ENCODE measurements at places on chromosomes 6 and 20.
A peak's percentile ranks its signal among the peaks of the same experiment; 100 is the strongest.

- no peak for DNase-seq
These were observed 83.6 kb downstream of the MRPL14 start for GRCh38 chr6:44043479-44044153.

DNA sequence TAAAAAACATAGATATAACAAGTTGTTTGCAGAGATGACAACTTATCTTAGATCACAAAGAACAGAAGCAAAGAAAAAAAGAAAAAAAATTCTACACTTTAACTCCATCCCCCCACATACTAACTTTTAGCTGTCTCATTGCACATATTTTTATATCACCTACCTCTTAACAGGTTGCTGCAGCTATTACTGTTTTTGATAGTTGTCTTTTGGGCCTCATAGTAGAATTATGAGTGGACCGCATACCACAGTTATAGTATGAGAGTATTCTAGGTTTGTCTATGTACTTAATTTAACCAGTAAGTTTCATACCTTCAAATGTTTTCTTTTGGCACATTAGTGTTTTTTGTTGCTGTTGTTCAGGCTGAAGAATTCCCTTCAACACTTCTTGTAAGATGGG, 12.3 kb downstream of the RSPH3 start:
- no peak for DNase-seq

- no peak for DNase-seq
These were observed 17.9 kb upstream of the ZBTB2 start for GRCh38 chr6:151409260-151409659.

- DNase-seq = peak; percentile 68
These were observed 942 bp downstream of the HLA-E start for GRCh38 chr6:30490026-30490876.

DNA sequence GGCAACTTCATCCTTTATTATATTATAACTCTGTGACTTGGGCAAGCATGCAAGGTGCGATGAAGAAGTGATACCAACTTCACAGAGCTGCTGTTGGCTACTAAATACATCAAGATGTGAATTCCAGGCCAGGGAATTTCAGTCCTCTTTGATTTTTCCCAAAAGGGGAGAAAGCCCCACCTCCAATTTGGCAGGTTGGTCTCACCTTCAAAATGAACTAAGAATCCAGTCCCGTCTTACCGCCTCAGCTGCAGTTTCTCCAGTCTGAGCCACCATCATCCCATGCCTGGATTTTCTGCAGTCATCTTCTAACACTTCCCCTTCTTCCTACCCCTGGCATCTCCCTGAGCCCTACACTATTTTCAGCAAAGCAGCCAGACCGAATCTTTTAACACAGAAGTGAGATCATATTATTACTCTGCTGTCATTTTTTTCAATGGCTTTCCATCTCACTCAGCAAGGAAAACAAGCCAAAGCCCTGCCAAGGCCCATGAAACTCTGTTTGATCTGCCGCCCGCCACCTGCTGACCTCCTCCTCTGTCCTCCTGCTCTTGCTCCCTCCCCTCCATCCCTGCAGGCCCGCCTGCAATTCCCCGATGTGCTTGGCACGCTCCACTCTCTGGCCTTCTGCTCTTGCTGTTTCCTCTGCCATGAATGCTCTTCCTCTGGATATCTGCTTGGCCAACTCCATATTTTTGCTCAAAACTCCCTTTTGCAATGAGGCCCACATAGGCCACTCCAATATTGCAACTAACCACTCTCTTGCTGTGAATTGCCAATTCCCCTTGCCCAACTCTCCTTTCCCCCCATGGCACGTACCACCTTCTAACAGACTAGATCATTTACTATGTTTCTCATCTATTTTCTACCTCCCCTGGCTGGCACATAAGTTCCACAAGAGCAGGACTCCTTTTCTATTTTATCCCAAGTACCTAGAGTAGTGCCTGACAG, 46.0 kb upstream of the TAGAP start:
- DNase-seq = no peak

DNA sequence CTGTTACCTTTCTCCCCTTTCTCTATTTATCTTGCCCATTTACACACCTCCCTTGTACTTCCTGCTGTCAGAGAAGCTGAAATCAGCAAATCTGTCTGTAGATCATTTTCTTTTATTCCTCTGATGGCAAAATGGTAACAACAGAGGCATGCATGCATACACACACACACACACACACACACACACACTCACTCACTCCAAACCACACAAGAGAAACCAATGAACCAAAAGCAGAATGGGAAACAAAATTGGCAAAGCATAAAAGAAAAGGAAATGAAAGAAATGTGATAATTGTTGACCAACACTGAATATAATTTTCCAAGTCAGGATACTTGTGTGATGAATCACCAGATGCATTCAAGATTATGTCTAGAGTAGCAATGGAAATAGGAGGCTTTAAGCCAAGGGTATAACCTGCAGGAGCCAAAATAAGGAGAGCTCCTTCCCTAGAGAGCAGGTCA, 172.4 kb downstream of the PLCB4 start:
- no peak for DNase-seq

DNA sequence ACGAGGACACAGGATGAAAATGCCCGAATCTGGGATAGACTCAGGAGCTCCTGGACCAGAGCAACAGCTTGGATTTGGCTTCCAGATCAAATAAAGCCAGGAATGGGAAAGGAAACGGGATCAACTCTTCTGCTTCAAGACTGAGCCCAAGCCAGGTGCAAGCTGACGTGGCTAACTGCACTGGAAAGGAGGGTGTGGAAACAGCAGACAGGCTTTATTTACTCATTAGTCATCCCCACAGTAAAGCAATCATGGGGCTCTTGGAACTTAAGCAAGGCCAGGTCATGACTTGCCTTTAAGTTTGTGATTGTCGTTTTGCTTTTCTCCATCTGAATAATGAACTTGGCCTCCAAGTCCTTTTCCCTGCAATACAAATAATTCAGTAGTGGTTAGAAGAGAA, 45.2 kb downstream of the KIF16B start:
- DNase-seq = no peak

GRCh38 chr20:35015863-35016193, 60.2 kb downstream of the MYH7B start:
- no peak for DNase-seq

GRCh38 chr20:4817230-4817671, 95.5 kb downstream of the PRND start:
- DNase-seq = peak; percentile 9

GRCh38 chr6:63346217-63346835, 26.5 kb upstream of the LGSN start:
- DNase-seq = no peak

DNA sequence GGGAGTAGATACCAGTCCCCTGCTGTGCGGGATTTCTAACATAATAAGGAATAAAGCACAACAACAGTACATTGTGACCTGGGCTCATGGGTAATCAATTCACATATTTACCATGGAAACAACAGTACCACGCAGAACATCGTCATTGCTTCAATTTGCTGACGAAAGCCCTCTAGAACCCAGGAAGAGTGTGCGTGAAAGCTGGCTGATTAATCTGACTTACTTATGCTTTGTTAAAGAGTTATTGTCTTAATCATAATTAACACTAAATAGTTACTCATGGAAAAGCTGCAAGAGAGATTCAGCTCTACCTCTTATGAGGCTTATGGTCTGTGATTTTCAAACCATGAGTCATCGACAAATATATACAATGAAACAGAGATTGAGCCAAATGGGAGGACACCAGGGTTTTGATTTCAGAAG, 644.3 kb upstream of the AGPAT4 start:
- DNase-seq = no peak

GRCh38 chr6:51959744-51960383, 127.5 kb downstream of the PKHD1 start:
- DNase-seq = peak; percentile 69

DNA sequence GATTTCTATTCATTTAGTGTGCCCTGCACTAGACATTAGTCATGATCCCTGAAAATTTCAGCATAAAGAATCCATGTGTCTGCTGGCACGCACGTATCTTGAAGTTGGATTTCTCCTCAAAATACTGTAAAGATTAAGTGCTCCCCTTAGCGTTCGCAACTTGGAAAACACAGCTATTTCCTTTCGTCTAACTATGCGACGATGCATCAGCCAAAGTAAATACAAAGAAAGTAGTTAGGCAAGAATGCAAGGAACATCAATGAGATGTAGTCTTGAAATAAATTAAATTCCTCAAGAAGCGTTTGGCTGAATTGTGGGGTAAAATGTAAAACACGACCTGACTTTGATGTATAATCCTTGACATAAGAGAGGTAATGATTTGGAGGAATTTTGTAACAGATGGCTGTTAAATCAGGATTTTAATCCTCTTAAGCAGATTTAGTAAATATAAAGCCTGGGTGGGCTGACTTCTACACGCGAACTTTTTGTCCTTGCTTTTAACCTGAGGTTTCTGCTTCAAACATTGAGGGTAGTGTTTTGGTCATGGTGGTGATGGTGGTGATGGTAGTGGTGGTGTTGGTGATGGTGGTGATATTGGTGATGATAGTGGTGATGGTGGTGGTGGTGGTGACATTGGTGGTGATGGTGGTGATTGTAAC, 88.2 kb downstream of the FOXF2 start:
- no peak for DNase-seq

DNA sequence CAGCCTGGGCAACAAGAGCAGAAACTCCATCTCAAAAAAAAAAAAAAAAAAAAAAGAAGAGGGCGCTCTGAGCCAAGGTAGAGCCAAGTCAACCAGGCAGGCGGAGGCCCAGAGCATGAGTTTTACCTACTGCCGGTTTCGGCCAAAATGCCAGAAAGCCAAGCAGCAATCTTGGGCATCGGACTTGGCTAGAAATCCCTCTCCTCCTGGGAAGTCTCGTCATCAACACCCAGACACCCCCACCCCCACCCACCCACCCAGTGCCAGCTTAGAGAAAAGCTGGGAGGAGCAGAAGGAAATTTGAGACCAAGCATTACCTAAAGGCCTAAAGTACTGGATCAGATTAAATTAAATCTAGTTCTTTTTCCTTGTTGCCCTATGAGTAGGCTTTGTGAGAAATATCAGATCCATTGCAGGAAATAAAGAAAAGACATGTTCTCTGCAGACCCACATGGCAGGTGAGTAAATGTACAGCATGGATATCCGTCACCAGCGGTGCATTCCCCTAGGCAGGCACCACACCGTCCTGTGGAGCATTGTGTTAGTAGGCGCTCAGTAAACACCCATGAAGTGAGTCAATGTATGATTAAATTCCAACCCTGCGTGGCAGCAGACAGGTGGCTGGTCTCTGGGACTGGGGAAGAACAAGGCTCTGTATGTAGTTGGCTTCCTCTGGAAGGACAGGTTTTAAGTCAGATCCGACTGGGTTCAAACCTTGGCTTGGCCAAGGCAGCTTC, 21.0 kb downstream of the RIPOR3 start:
- DNase-seq = no peak

GRCh38 chr6:11207199-11207968, 25.1 kb downstream of the NEDD9 start:
- DNase-seq = no peak

GRCh38 chr6:84273048-84273809, 45.8 kb upstream of the CEP162 start:
- DNase-seq = no peak

DNA sequence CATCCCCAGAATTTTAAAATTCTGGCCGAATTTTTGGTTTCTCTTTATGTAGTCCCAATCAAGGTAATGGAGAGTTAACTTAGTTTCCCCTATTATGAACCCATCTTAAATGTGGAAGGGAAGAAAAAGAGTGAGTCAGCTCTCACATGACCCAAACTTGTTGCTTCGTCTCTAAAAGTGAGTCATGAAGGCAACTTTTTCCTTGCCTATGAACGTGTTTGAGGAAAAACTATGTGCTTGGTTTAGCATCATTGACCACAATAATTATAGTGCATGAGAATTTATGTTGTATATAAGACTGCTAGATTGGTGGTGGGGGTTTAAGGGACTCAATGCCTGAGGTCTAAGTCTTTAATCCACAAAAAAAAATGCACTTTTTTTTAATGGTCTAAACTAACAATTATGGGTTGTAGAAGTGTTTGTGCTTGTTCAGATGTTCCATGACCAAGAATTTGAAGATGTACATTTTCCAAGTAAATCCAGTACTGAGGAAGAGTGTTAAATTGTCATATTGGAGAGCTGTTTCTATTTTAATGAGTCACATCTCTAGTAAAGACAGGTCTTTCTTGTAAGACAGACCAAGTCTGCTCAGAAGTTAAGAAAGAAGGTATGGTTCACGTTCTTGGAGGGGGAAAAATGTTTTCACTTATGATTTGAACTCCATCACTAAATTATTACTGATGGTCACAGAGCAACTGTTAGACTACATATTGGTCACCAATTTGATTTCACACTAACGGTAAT, 409.9 kb upstream of the MARCKS start:
- DNase-seq = no peak

DNA sequence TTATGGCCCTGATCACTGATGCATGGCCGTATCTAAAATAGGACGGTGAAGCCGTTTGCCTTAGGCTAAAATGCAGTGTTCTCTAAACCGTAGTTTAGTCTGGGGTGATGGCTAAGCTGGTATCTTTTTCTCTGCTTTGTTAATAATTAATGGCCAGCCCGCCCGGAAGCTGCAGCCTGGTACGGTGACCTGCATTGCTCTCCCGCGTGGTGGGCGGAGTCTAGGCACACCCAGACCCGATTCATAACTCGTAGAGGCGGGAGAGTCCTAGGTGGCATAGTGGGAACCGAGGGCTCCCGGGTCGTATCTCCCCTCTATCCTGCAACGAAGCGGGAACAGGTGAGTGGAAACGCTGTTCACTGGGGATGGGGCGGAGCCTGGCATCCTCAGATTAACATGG, 5.5 kb downstream of the CDH4 start:
- no peak for DNase-seq

DNA sequence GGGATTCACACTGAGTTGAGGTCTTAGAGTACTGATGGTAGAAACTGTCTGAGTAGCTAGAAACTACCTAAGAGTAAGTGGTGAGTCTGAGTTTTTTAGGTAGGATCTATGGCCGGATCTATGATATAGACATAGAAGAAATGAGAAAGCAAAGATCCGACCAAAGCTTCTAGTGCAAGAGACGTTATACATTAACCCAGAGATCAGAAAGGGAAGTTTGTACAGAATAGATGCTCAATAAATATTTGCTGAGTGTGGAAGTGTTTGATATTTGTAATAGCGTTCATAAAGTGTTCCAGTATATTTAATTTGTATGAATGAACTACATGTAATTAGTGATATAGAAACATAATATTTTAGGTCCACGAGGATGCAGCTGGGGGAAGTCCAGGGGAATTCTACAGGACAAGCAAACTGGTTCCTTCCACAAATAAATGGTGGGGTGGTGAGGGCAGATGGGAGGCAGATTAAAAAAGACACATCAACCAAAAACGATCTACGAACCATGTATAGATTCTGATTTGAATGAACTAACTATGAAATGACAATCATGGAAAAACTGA, 31.9 kb upstream of the JARID2 start:
- DNase-seq = no peak

GRCh38 chr6:109229536-109229935, 134.2 kb downstream of the CEP57L1 start:
- peak; percentile 65 for DNase-seq

- peak; percentile 20 for DNase-seq
These were observed 19.6 kb downstream of the SLC22A2 start for GRCh38 chr6:160238761-160239751.

Data from hematopoietic multipotent progenitor cell treated with erythropoietin and hydrocortisone succinate and interleukin-3 and kit ligand, for 8 days (in vitro differentiated cells).